ENCODE measurements at places on chromosomes 12 and 14. TPM values are rescaled to one million over a fixed set of nuclear protein-coding genes. Genes with fewer than 3 reads are reported as not detected.

GRCh38 chr12:104453133-104453532 lies 3.6 kb upstream of the CHST11 start:
- no peak for DNase-seq

DNA sequence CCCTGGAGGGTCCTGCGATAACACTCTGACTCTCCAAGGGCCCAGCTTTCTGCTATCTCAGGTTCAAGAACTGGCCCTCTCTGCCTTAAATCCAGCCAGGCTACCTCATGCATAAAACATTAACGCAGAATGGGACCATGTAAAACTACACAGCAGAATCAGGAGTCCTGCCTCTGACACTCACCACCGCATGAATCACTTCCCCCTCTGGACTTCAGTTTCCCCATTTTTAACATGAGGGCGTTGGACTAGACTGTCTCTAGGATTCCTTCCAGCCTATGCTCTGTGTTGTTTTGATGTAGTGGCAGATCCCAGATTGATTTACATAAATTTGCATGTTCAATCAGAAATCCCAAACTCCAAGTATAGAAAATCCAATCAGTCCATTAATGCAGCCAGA lies 3.3 kb downstream of the NCKAP5L start:
- DNase-seq: no peak

CLEC4E gene
- polyA plus RNA-seq: not detected

TBX3 gene
- polyA plus RNA-seq: not detected

- DNase-seq: no peak
Observed at GRCh38 chr12:116710370-116711150, 27.3 kb downstream of the SPRING1 start.
